ENCODE measurements at places on chromosomes 7 and 10. TPM values are rescaled to one million over a fixed set of nuclear protein-coding genes. Genes with fewer than 3 reads are reported as not detected.

Gene TMEM196
- total RNA-seq: not detected

Gene DIP2C
- 12.9 TPM for total RNA-seq

Gene NME8
- not detected for total RNA-seq

Gene AKR1C8
- 7.8 TPM for total RNA-seq

Gene ADCY1
- 17.6 TPM for total RNA-seq

Gene CACNB2
- not detected for total RNA-seq

Gene AGBL3
- total RNA-seq: 2.6 TPM
